ENCODE measurements at places on chromosomes 7 and 10. TPM values are rescaled to one million over a fixed set of nuclear protein-coding genes. Genes with fewer than 3 reads are reported as not detected.

The PRPS1L1 gene
- total RNA-seq, result not detected

The DMBT1 gene
- total RNA-seq, result 0.17 TPM

The POMZP3 gene
- total RNA-seq, result 7.6 TPM

The TMEM225B gene
- total RNA-seq, result 1.8 TPM

The DLX5 gene
- 0.77 TPM for total RNA-seq

GRCh38 chr7:67251986-67252558 is 255.4 kb downstream of the TYW1 start:
- peaks cover 5% of the 10 kb centered on the region for H3K4me1 ChIP-seq
- peak overlapping the region; percentile 57 for H3K27ac ChIP-seq
- no peak overlapping the region for H3K4me3 ChIP-seq
- peaks cover 10% of the 10 kb centered on the region for H3K36me3 ChIP-seq
- DNase-seq, result no peak

DNA sequence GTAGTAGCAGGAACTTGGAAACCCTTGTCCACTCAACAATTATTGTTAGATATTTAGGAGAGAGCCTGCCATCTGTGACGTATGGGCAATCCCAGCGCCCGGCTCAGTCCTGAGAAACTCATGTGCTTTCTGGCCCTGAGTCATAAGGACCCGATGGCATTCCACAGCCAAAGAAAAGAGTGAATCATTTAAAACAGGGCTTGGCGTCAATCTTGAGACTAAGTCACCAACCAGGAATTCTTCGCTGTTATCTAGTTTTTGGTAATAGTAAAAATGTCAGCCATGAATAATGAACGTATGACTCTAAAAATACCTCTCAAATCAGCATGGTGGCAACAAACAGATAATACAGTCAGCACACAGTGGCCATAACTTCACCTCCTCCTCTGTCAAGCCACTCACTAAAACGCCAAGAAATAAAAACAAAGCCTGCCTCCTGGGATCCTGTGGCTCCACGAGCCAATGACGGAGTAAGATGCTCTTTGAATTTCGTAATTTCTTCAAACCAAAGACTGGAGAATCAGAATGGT is 140.8 kb downstream of the ADAM12 start:
- peaks cover 3% of the 10 kb centered on the region for H3K4me1 ChIP-seq
- H3K27ac ChIP-seq, result peak overlapping the region; percentile 98
- peaks cover 4% of the 10 kb centered on the region for H3K36me3 ChIP-seq

DNA sequence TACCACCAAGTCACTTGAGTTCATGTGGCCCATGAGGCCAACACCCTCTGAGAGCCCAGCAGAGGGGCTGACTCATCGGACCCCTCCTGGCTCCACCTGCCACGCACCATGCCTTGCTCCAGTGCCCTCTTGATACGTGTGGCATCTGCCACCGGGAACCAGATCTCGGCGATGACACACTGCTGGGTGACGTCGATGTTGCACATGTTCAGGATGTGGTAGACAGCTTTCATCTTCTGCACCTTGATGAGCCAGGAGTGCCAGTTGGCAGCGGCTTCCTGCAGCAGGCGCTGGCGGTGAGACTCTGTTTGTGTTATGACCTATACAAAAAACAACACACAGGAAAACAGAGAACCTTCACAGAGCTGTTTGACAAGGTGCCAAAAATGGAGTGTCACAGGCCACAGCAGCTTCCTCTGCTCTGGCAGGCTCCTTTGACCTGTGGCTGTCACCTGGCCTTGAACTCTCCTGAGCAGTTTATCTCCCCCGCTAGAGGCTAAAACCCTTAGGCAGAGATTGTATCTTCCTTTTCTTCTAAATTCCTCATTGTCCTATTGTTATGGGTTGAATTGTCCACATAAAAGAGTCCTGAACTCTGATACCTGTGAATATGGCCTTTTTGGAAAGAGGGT is 45.2 kb upstream of the TMEM213 start:
- H3K27me3 ChIP-seq, result peaks cover 13% of the 10 kb centered on the region
- peaks cover 12% of the 10 kb centered on the region for H3K4me1 ChIP-seq
- DNase-seq, result no peak
- no peaks in the 10 kb centered on the region for H3K36me3 ChIP-seq
- no peak overlapping the region for H3K4me3 ChIP-seq

DNA sequence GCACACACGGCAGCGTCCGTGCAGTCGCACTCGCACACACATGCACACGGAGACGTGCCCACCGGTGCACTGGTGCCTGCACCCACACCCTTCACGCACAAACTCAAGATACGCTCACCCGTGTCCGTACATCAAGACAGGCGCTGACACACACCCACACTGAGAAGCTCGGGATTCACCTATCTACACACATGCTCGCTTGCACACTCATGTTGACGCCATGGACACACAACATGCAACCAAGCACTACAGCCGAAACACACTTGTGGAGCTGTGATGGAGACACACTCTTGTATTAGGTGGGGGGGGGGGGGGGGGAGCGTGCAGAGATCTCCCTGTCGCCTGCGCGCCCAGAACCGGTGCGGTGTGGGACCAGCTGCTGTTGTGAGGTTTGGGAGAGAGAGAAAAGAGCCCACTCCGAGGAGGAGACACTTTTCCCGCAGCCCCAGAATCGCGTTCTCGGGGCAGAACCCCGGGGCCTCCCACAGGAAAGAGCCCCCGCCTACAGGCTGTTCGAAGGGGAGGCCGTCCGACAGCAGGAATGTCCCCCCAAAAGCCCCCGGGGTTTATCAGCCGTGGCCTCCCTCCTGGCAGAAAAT is 605 bp upstream of the NFKB2 start:
- peaks cover 6% of the 10 kb centered on the region for H3K27me3 ChIP-seq
- peaks cover 42% of the 10 kb centered on the region for H3K4me1 ChIP-seq
- H3K36me3 ChIP-seq, result peaks cover 3% of the 10 kb centered on the region

DNA sequence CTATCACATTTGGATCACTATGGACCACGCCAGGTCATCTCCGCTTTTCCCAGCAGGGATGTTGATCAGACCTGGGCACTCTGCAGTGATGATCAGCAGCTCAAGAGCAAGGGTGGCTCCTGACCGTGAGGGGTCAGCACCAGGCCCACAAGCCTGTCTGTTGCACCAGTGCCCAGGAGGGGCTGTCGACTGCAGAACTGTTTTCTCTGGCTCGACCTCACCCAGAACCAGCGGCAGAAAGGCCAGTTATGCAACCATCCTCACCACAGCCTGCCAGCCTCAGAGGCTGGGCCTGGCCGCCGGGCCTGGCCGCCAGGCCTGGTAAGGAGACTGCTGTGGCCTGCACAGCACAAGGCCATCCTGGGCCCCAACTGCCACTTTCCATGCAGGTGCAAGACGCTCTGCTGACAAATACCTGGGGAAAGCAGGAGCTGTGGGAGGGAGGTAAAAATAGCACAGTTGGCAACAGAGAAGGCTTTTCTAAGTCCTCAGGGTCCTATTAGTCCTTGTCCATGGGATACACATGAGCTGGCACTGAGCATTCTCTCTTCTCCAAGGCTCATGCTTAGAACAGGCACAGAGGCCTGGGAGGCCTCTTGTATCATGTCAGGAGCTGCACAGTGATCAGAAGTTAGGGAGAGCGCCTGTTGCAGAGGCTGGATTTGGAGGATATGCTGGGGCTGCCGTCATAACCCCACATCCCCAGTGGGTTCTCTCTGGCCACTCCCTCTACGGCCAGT is 17.5 kb downstream of the KCNMA1 start:
- no peak overlapping the region for H3K27ac ChIP-seq
- no peak for DNase-seq
- H3K36me3 ChIP-seq, result peaks cover 2% of the 10 kb centered on the region
- H3K4me1 ChIP-seq, result peaks cover 13% of the 10 kb centered on the region
- no peak overlapping the region for H3K4me3 ChIP-seq
